ENCODE measurements at places on chromosomes 3 and 15.

DNA sequence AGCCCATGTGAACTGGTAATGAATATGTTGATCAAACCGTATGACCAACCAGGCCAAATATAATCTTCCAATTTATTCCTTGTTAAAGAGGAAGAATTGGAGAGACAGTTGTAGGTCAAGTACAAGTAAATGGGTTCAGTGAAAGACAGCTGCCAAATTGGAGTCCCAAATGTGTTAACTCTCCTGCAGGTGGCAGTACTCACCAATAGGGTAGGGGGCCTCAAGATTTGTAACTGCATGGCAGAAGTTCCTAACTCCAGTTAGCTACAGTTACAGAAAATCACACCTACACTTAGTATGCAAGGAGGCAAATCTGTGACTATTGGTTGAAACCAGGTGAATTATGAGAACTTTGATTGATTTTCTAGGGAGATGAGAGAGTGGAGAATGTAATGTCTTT lies 278.0 kb downstream of the ZBBX start:
- DNase-seq: no peak

DNA sequence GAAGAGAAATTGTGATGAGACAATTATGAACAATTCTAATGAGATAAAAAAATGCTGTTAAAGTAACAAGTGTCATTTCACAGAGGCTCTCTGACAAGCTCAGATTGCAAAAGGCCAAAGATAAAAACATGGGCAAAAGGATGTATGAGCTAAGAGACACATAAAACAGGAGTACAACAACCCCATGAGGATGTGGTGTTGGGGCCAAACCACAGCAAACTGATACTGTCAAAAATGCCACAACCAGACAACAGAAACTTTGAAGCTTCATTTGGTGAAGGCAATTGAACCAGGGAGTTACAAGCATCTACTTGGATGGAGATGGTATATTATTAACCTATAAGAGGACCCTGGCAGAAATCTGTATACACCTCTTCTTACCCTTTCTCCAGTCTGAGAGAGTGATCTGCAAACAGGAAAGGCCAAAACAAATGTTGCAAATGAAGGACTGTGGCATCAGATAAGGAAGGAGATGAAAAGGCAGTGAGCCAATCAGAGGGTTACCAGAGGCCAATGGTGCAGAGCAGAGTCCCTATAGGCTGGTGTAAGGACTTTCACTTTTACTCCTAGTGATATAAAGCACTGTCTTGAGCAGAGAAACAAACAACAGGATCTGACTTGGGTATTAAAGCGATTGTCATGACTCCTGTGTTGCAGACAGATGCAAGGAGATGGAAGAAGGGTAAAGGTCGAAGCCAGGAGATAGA lies 659.0 kb downstream of the NTRK3 start:
- DNase-seq: no peak

DNA sequence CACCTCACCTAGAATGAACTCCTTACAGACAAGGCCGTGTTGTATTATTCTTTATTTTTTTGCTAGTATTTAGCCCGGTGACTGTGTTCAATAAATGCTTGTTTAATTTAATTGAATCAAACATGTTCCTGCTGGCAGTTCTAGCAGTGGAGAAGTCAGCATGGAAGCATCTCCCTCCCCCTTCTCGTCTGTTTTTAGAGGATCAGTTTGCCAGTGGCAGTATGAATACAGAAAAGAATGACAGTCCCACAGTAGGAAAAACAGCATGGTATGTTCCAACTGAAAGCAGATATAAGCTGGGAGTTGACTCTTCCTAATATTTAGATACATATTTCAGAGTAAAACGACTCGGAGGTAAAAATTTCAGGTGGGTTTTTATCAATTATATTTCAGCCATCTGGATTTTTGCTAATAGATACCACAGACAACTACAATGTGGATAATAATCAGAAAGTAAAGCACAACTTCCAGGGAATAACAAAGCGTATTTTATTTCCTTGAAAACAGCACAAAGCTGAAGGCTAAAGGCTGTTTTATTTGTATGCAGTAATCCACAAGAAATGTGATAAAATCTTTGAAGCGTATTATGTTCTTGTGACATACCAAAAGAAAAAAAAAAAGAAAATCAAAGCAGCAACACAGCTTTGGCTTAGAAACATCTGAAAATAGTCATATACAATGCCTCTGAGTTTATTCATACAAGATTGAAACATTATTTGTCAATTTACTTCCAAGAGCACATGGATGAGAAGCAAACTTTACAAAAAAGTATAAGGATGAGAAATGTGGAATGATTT lies 244.5 kb upstream of the KCNMB2 start:
- DNase-seq: no peak

GRCh38 chr3:12107071-12107713 lies 51.5 kb downstream of the TIMP4 start:
- DNase-seq: no peak
